ENCODE measurements at places on chromosomes 7 and 10.

- DNase-seq, result no peak
Observed at GRCh38 chr7:19852192-19852591, 78.8 kb upstream of the TMEM196 start.

- DNase-seq, result no peak
Observed at GRCh38 chr7:97272237-97272975, 154.9 kb downstream of the SDHAF3 start.

DNA sequence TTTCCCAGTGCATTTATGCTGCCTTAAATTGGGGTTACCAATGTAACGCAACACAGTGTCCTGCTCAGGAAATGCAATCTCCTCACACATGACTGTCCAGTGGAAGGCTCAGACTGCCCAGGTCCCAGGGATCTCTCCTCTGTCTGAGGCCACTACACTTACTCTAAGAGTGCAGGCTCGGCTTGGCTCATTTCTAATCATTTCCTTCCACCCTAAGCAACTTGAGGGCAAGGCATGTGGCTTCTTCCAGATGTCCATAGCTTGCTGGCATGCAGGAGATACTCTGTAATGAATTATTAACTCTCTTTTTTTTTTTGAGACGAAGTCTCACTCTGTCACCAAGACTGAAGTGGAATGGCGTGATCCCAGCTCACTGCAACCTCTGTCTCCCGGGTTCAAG is 23.7 kb downstream of the PLAC9 start:
- no peak for DNase-seq

- no peak for DNase-seq
Observed at GRCh38 chr7:2325162-2325561, 10.9 kb upstream of the SNX8 start.

GRCh38 chr10:19302117-19302516 is 253.5 kb downstream of the MALRD1 start:
- no peak for DNase-seq

DNA sequence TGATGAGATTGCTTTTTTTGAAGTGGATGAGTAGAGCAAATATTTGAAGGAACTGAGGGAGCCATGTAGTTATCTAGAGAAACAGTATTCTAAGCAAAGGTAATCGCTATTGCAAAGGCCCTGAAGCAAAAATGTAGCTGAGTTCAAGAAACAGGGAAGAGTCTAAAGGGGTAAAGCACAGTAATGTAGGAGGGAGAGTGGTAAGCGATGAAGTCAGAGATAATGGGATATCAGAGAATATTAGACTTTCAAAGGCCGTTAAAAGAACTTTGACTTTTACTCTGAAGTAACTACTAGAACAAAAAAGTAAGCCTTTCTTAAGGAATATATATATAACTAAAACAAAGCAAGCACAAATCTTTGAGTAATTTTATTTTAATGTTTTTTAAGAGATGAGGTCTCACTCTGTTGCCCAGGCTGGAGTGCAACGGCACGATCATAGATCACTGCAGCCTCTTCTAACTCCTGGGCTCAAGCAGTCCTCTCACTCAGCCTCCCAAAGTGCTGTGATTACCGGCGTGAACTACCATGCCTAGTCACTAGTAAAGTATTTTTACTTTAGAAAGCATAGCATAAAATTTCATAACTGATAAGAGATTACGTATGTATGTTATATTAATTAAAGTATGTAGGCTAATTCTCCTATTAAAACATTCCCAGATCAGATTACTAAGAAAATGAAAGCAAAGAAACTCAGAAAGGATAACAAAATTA is 61.7 kb upstream of the OIT3 start:
- DNase-seq, result no peak

GRCh38 chr7:143436325-143436946 is 6.8 kb upstream of the TAS2R60 start:
- no peak for DNase-seq

DNA sequence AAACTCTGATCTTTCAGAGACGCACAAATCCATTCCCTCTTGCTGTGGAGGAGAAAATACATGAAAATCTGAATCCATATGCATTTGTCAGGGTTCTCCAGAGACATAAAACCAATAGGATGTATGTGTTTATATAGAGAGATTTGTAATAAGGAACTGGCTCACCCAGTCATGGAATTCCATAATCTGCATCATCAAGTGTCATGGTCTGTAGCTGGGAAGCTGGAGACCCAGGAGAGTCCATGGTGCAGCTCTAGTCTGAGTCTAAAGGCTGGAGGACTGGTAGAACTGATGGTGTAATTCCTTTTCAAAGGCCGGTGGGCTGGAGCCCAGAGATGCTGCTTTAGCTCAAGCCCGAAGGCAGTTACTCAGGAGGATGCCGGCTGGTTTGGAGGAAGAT is 134.0 kb downstream of the TCF7L2 start:
- DNase-seq, result no peak

DNA sequence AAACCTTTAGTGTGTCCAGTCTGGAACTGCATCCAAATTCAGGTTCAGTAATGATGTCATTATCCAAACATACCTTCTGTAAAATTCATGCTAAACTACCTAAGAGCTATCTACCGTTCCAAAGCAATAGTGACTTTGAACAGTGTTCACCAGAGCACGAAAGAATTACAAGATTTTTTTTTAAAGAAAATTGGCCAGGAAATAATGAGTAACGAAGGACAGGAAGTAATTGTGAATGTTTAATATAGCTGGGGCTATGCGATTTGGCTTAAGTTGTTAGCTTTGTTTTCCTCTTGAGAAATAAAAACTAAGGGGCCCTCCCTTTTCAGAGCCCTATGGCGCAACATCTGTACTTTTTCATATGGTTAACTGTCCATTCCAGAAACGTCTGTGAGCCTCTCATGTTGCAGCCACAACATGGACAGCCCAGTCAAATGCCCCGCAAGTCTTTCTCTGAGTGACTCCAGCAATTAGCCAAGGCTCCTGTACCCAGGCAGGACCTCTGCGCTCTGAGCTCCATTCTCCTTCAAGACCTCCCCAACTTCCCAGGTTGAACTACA is 694 bp upstream of the FAS start:
- no peak for DNase-seq

DNA sequence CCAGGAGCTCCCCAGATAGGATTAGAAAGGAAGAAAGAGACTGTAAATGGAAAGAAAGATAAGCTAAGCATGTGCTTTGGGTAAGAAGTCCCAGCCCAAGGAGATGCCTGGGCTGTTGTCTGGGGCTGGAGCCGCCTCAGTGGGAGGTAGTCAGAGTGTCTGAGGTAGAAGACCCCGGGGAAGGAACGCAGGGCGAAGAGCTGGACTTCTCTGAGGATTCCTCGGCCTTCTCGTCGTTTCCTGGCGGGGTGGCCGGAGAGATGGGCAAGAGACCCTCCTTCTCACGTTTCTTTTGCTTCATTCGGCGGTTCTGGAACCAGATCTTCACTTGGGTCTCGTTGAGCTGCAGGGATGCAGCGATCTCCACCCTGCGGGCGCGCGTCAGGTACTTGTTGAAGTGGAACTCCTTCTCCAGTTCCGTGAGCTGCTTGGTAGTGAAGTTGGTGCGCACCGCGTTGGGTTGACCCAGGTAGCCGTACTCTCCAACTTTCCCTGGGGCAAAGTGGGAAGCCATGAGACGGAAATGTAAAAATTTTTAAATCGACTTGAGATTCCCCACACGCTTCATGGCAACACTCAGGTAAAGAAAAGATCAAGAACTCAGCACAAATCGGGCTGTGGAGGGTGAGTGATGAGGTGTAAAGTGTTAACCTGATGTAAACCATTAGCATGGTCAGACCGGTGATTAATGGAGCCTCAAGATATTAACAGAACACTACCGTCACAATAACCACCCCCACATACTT is 1.3 kb downstream of the HOXA1 start:
- DNase-seq, result no peak

GRCh38 chr7:1712907-1713501 is 42.9 kb downstream of the ELFN1 start:
- no peak for DNase-seq

DNA sequence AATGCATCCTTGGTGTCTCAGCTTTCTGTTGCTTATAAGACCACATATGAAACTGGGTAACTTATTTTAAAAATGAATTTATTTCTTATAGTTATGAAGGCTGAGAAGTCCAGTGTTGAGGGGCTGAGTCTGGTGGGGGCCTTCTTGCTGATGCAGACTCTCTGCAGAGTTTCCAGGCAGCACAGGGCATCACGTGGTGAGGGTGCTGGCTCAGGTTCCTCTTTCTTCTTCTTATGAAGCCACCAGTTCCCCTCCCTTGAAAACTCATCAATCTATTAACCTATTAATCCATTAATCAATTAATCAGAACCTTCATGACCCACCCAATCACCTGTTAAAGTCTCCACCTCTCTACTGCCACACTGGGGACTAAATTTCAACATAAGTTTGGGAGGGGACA is 595.6 kb upstream of the NRP1 start:
- DNase-seq, result no peak

DNA sequence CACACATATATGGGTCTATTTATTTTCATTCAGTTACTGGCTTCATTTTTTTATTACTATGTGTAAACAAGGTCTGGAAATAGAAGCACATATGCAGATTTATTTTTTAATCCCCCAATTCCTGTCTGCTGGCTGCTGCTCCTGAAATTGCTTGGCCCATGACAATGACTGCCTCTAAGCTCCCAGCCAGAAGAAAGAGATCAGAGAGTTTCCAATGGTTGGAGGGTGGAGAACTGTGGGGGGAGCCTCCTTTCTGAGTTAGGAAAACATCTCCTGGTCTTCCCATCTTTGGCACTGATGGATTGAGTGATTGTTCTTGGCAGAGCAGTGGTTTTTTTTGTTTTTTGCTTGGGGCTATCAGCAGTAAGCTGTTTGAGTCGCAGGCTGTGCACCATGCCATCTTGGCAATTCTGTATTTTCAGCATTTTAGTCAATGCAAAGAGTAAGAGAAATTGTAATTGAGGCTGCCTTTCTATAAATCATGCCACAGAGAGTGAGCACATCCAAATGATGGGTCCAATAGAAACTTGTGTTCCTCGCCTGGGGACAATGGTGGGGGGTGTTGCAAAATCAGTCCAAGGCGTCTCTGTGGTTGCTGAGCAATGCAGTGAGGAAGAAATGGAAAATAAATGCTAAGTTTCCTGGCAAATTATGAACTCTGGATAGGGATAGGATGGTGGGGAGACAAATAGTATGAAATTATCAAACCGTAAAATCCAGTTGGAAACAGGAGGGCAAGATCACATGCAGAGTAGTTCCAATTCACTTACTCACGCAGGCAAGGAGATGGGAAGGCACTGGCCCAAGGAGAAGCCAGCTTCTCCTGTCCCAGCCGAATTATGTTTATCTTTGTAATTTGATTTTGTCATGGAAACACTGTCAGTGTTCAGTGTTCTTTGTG is 382.4 kb downstream of the SORCS3 start:
- DNase-seq, result no peak

- DNase-seq, result no peak
Observed at GRCh38 chr10:22444219-22444788, 99.0 kb downstream of the SPAG6 start.

DNA sequence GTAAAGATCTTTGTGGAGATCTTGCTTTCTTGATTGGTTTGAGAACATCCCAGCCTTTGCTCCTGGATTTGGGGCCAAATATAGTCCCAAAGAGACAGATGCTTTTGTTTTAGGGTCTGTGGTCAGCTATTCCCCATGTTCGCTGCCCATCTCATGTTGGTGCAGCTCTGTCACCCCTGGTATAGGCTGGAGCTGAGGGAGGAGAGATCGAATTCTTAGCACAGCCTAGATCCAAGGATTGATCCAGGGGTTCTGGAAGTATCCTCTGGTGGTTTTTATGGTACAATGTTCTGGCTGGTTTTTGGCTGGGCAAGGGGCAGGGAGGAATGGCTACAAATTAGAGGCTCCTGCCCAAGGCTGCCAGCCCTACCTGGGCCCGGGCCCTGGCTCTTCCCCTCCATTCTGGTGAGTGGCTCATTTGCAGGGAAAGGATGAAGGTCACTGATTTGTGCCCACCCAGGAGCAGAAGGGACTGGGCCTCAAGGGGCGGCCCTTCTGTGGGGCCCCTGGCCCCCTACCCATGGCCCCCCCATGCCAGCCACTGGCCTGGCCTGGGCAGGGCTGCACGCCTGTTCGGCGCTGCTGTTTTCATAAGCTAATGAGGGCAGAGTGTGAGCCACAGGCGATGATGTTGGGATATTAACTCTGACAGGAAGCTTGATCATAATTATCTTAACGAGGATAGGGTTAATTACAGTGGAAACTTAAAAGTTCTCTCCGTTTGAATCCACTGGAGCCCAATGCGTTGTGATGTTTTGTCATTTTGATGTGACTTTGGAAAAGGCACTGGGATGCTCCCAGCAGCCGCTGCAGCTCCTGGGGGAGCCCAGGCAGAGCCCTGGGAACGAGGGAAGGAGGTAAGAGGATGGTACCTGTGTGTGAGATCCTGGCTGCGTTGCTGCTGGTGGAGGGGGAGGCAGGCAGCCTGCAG is 600.6 kb downstream of the LRMDA start:
- no peak for DNase-seq

DNA sequence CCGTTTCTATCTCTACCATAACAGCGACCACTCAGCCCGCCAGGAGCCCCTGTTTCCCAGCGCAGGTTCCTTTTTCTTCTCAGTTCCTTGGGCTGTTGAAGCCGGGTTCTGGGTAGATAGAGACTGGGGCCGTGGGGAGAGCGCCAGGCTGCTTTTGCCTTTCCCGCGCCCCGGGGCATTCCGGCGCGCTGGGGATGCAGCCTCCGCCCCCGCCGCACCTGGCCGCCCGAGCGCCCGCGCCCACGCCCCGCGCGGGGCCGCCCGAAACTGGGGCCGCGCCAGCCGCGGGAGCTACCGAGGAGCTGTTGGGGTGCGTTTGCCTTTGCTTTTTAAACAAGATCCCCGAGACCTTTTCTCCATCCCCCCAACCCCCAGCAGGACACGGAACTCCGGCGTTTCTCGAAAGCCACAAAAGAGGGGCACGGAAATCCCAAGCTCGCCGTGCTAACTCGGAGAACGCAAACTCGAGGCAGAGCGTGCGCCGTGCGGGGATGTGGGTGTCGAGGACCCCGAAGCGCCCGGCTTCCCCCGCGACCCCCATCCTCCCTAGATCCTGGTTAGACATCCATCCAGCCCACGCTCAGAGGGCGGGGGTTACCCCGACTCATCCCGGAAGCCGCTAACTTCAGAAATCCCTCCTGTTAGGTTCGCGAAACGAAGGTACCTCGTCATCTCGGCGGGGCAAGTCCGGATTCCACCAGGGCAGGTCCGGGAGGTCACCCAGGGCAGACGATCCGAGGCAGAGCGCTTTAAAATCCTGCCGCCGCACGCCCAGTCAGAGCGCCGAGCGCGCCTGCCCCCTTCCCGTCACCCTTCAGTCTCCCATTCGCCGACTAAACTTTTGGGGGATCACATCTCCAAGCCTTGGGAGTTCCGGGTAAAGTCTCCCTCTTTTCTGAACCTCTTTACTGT is 1.0 kb downstream of the GRM8 start:
- no peak for DNase-seq

DNA sequence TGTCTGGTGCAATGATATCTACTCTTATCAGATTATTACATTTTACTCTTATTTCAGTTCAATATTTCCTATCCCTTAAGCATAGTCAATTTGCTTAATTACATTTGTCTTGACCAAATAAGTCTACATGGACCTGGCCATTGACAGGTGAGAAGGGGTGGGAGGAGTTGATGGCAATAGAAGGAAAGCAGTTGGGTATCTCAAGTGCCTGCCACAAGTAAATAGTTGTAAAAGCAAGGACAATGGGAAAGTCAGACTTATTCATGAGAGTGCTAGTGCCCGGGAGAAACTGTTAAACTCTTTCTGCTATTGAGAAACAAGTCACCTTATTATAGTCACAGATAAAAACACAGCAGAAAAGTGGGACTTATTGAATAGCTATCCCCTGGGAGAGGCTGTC is 32.4 kb upstream of the HGF start:
- no peak for DNase-seq
